Hepatocyte (in vitro differentiated cells): ENCODE measurements at places on chromosomes 7 and 10. TPM values are rescaled to one million over a fixed set of nuclear protein-coding genes. Genes with fewer than 3 reads are reported as not detected.

DNA sequence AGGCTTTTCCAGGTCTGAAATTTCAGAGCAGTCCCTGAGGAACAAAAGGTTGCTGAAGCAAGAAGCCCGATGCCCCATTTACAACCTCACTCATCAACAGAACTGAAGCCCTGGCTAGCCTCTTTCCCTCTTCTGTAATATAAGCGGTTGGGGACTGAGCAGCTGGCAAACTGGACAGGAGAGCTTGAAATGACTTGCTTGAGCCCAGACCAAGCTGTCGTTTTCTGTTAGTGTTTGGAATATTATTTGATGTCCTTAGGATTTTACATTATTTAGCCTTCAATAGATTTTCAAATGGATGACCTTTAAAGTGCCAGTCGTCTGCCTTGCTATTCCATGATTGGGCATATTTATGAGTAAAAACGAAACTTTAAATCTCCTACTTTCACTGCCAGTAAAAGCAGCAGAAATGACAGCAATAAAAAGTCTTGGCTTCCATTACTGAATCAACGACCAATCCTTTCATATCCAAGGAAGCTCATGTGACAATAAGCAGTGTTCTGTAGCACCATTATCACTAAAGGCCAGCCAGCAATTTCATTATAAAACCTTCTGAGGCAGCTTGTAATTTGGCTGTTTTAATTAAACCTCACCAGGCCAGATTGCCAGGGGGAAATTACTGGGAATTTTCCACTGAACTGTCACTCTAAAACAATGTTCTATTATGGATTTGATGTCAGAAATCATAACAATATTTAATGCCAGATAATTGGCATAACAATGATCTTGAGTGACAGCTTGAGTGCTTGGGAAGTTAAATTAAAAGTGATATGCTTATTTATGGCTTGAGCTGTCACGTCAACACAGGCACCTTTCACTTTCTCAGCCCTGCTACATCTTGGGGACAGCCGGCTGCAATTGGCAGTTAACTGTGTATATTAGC lies 85.9 kb downstream of the LSMEM1 start:
- DNase-seq, result no peak
- H3K27ac ChIP-seq, result no peak overlapping the region
- H3K4me3 ChIP-seq, result no peak overlapping the region
- H3K36me3 ChIP-seq, result no peaks in the 10 kb centered on the region

GRCh38 chr10:100356067-100357017 lies 9.3 kb downstream of the SCD start:
- H3K4me1 ChIP-seq, result peaks cover 57% of the 10 kb centered on the region
- DNase-seq, result no peak
- H3K27me3 ChIP-seq, result no peaks in the 10 kb centered on the region

DNA sequence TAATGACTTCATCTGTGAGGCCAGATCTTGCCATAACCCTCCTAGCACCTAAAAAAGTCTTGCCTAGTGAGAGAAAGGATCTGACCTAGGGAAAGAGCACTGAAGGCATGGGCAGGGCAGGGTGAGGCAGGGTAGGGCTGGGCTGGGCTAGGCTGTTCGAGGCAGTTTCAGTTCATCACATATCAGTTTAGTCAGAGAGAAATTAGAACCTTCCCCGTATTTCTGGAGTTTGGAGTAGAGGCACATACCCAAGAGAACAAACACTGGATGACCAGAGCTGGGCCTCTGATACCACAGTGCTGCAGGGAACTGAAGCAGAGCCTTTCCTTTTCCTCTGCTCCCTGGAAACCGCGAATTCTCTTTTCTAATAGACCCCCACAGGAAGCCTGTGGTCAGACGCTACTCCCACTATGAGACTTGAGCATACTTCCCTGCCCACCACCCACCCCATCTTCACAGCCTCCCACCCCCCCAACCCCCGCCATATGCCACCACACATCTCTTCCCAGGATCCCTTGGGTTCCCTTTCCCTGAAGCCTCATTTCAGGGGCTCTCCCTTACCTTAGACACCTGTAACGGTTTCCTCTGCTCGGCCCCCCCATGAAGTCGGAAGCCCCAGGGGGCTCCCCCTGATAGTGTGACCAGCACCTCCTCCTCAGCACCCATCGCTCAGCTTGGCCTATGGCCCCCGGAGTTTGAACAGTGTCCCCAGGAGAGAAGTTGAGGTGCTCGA lies 406 bp downstream of the SYNPO2L start:
- H3K4me3 ChIP-seq, result no peak overlapping the region
- no peak for DNase-seq
- H3K4me1 ChIP-seq, result no peaks in the 10 kb centered on the region
- no peaks in the 10 kb centered on the region for H3K27me3 ChIP-seq
- H3K36me3 ChIP-seq, result no peaks in the 10 kb centered on the region

DNA sequence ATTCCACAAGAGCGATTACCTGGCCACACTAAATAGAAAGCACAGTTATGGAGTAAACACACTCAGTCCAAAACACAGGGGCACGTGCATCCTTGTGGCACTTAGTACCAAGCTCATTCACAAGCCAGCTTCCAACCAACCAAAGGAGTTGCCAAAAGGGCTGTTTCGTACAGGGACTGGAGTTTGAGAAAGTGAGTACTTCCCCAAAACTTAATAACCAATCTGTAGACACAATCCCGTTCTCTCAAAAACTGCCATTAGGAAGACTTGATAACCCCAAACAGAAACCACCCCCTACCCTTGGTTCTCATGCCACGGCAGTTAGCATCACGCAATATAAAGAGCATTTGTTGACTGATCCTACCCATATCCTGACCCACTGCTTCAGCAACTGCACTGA lies 166.2 kb upstream of the ASAH2 start:
- peak overlapping the region; percentile 74 for H3K27ac ChIP-seq
- DNase-seq, result no peak
- peaks cover 7% of the 10 kb centered on the region for H3K4me1 ChIP-seq
- H3K4me3 ChIP-seq, result peak overlapping the region; percentile 86
- H3K27me3 ChIP-seq, result no peaks in the 10 kb centered on the region
- no peaks in the 10 kb centered on the region for H3K36me3 ChIP-seq

- DNase-seq, result no peak
- no peaks in the 10 kb centered on the region for H3K27me3 ChIP-seq
- H3K36me3 ChIP-seq, result no peaks in the 10 kb centered on the region
- peak overlapping the region; percentile 17 for H3K27ac ChIP-seq
Measured at GRCh38 chr7:2242541-2243429, 759 bp downstream of the NUDT1 start.

GRCh38 chr7:114852293-114852692 lies 69.6 kb upstream of the MDFIC start:
- H3K27me3 ChIP-seq, result no peaks in the 10 kb centered on the region
- no peaks in the 10 kb centered on the region for H3K4me1 ChIP-seq
- no peak overlapping the region for H3K27ac ChIP-seq
- no peak for DNase-seq
- H3K4me3 ChIP-seq, result no peak overlapping the region
- H3K36me3 ChIP-seq, result no peaks in the 10 kb centered on the region

- H3K27me3 ChIP-seq, result no peaks in the 10 kb centered on the region
- DNase-seq, result peak; percentile 32
- no peaks in the 10 kb centered on the region for H3K36me3 ChIP-seq
- H3K4me1 ChIP-seq, result no peaks in the 10 kb centered on the region
Measured at GRCh38 chr10:114822444-114823076, 980 bp downstream of the FHIP2A start.

- no peak for DNase-seq
- no peaks in the 10 kb centered on the region for H3K27me3 ChIP-seq
- no peaks in the 10 kb centered on the region for H3K36me3 ChIP-seq
- H3K4me1 ChIP-seq, result peaks cover 17% of the 10 kb centered on the region
Measured at GRCh38 chr7:106075937-106076336, 36.2 kb downstream of the SYPL1 start.

DNA sequence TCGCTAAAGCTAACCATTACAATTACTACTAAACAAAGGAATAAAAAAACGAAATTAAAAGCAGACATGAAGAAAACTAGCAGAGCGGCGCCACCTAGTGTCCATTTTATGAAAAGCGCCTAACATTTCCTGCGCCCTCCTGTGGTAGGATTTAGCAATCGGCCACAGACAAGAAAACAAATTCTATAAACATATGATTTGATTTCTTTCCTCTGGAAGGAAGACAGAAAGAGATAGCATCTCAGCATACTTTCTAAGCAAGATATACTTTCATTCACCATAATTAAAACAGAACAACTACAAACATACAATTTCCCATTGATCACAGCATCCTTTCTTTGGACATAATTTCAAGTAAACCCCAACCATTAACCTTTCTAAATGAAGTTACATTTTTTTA lies 337.7 kb upstream of the NPVF start:
- H3K27me3 ChIP-seq, result no peaks in the 10 kb centered on the region
- peaks cover 3% of the 10 kb centered on the region for H3K4me1 ChIP-seq
- no peaks in the 10 kb centered on the region for H3K36me3 ChIP-seq
- H3K4me3 ChIP-seq, result no peak overlapping the region

- no peaks in the 10 kb centered on the region for H3K4me1 ChIP-seq
- no peak overlapping the region for H3K27ac ChIP-seq
- H3K36me3 ChIP-seq, result no peaks in the 10 kb centered on the region
- no peaks in the 10 kb centered on the region for H3K27me3 ChIP-seq
- no peak for DNase-seq
Measured at GRCh38 chr10:25142116-25142864, 32.5 kb upstream of the GPR158 start.

DNA sequence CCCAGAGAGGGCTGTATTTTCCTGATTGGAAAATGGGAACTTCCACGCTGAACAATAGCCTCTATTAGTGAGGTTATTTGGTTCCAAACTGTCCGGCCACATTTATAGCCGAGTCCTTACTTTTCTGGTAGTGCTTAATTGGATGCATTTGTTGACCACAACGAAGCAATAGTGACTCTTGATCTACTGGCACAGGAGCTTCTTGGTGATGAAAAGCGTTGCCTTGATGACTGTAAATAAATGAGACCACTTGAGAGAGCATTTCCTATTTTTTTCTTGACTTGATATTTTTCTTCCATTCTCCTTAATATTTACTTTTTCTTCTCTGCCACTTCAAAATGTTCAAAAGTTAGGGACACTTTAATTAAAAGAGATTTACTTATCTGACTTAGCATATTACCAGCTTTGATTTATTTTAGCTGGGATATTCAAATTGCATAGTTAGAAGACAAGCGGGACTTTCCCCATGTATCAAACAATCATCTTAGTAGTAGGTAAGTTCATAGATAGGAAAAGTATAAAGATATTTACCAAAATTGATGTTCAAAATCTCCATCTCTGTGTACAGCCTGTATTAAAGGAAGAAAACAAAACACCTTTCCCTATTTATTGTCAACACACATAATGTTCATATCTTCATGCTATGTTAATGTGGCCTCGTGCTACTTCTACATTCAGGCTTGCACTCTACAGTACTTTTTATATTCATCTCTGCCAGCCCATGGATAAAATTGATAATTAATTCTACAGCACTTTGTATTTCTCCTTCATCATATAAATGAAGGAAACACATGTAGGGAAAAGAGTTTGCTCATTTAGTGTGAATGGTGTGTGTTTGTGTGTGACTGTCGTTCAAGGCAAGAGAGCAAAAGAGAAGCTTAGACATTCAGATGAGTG lies 5.1 kb upstream of the SP8 start:
- H3K36me3 ChIP-seq, result no peaks in the 10 kb centered on the region
- H3K4me1 ChIP-seq, result peaks cover 3% of the 10 kb centered on the region
- no peak for DNase-seq
- no peak overlapping the region for H3K4me3 ChIP-seq
- peaks cover 99% of the 10 kb centered on the region for H3K27me3 ChIP-seq

- no peak overlapping the region for H3K4me3 ChIP-seq
- H3K36me3 ChIP-seq, result no peaks in the 10 kb centered on the region
- H3K4me1 ChIP-seq, result no peaks in the 10 kb centered on the region
- no peaks in the 10 kb centered on the region for H3K27me3 ChIP-seq
- H3K27ac ChIP-seq, result no peak overlapping the region
Measured at GRCh38 chr7:140213684-140214074, 36.9 kb upstream of the KDM7A start.

- peak; percentile 71 for DNase-seq
- H3K27ac ChIP-seq, result peak overlapping the region; percentile 35
- H3K4me3 ChIP-seq, result no peak overlapping the region
- no peaks in the 10 kb centered on the region for H3K27me3 ChIP-seq
- no peaks in the 10 kb centered on the region for H3K36me3 ChIP-seq
Measured at GRCh38 chr10:7260412-7260900, 150.4 kb downstream of the SFMBT2 start.

DNA sequence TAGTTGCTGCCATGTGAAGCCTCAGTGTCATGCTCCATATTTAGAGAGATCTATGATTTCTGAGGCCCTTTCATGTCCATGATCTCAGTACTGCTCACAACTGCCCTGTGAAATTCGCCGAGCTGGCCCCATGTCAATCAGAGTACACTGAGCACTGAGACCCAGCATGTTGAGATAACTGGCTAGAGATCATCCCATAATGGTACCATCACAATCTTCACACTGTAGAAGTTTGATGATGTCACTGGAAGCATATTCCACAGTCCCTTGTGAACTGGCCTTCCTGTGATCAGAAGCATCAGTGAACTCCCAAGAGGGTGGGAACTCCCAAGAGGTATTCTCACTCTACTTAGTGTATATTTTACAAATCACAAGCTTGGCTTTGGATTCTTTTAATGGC lies 116.0 kb downstream of the EGFR start:
- peaks cover 36% of the 10 kb centered on the region for H3K4me1 ChIP-seq
- no peak for DNase-seq
- H3K36me3 ChIP-seq, result no peaks in the 10 kb centered on the region

DNA sequence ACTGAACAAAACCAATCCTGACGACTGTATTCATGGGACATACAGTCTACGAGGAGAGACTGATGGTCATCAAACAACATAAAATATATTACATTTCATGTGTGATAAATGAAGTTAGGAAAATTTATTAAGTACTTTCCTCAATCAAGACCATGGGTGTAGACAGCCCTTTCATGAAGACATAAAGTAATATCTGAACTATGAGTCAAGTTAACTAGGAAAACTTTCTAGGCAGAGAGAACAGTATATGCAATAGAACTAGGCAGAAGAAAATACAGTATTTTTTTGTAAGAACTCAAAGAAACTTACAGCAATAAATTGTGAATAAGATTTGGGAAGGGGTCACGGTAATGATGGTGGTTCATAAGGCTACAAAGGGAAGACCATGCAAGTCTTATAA lies 112.8 kb downstream of the JMJD1C start:
- H3K27ac ChIP-seq, result no peak overlapping the region
- no peak overlapping the region for H3K4me3 ChIP-seq
- H3K27me3 ChIP-seq, result no peaks in the 10 kb centered on the region
- DNase-seq, result no peak
- no peaks in the 10 kb centered on the region for H3K4me1 ChIP-seq
- no peaks in the 10 kb centered on the region for H3K36me3 ChIP-seq

GRCh38 chr7:116566666-116567065 lies 41.8 kb downstream of the CAV1 start:
- no peaks in the 10 kb centered on the region for H3K36me3 ChIP-seq
- DNase-seq, result no peak
- H3K4me1 ChIP-seq, result no peaks in the 10 kb centered on the region
- no peak overlapping the region for H3K4me3 ChIP-seq

Gene CHAT
- 0.88 TPM in 1 of 2 replicates, not detected in the other for polyA plus RNA-seq

Gene UBE3C
- polyA plus RNA-seq, result 19.4 and 24.6 TPM in 2 replicates

Gene OR2A5
- 0.09 and 0.10 TPM in 2 replicates for polyA plus RNA-seq
